GM12864 (cell line): ENCODE measurements at places on chromosomes 2 and 18.

- peak; percentile 64 for DNase-seq
Observed at GRCh38 chr2:176491172-176491904, 222.1 kb downstream of the MTX2 start.

- DNase-seq: no peak
Observed at GRCh38 chr2:51781691-51782090, 749.8 kb upstream of the NRXN1 start.

DNA sequence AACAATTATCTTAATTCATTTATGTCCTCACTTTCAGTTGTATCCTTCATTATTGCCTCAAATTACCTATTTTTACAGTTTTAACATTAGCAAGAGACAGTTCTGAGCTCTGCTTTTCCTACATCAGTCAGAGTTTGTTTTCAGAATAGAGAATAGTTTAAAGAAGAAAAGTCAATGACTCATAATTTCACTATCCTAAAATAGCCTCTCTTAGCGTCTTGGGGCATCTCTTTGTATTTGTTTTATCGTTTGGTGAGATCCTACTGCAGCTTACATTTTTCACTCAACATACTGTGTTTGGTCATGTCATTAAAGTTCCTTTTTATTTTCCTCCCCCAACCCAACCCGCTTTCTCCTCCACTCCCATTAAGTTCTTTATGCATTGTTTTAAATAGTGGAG lies 3.8 kb downstream of the SEC11C start:
- no peak for DNase-seq

GRCh38 chr18:73660931-73661856 lies 486.4 kb downstream of the FBXO15 start:
- DNase-seq: no peak

DNA sequence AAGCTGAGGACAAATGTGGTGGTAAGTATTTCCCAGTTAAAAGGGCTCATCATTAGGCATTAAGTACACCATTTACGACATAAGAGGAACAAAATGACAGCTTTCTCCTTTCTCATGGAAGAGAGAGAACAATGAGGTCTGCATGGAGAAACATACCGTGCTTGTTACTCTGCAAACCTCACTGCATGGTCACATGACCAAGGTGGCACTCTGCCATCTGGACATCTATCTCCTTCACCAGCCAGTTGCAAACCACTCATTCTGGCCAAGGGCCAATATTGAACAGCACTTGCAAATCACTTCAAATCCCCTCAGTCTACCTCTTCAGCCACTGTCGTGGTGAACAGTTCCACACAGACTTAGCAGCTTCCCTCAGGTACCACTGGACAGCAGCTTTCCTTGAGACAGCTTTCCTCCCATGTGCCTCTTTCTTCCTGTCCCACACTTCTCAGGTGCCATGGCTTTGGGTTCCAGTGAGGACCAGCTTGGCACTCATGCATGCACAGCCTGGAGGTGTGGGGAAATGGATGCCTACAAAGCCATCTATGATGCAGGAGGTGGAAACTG lies 29.5 kb upstream of the DPP4 start:
- DNase-seq: no peak

DNA sequence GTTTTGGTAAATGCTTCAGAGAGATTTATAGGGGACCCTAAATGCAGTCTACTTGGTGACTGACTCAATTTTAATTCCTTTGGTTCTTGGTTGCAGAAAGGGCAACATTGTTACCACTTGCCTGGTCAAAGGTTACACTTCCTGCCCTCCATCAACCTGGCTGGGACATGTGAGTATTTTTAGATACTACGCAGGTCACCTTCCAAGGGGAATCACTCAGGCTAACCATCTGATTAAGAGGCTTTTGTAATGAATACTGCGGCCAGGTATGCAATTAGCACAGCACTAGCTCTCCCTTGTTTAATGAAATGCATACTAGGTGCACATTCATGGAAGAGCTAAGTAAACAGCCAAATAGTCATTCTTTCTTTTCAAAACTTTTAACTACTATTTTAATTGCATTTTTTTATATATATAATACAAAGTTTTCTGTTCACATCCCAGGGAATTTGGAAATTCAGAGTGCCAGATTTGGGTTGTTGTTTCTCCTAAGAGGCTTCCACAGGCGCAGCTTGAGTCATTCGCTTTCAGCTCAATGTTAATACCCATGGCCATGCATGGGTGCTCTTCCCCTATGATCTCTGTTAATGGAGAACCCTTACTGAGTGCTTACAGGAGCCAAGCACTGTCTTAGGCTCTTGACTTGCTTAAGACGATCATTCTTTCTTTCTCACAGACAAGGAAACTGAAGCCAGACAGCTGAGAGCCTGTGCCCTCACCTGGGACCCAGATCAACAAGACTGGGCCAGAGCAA lies 152.2 kb downstream of the MTX2 start:
- no peak for DNase-seq

- no peak for DNase-seq
Observed at GRCh38 chr2:43265421-43265820, 39.0 kb upstream of the ZFP36L2 start.

DNA sequence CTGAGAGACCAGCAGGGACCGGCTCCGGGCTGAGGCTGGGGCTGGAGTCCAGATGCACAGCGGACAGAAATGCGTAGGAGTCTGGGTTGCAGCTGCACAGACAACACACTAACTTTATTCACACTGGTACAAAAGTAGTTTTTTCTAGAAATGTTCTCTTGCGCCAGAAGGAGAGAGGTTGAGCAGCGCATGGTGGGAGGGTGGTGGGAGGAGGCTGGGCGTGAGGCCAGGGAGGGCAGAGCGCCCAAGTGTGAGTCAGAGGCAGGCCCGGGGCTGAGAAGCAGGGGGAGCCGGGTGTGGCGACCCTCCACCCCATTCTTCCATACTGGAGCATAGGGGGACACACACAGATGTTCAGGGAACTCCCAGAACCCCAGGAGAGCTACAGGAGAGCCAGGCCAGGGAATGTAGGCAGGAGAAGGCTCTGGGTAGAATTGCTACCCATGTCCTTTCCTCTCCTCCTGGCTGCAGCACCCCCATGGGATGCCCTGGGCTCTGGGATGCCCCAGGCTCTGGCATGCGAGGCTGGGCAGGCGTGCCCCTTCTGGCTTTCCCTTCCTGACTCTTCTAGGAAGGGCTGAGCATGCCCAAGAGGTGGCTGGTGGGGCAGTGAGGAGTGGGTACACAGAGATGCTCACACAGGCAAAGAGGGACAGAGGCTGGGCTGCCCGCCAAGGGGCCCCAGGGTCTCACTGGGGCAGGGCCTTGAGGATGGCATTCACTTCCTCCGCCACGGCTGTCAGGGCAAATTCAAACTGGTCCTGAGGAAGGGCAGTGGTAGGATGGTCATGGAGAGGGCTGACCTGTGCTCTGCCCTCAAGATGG lies 10.6 kb downstream of the DNAJB2 start:
- DNase-seq: no peak

DNA sequence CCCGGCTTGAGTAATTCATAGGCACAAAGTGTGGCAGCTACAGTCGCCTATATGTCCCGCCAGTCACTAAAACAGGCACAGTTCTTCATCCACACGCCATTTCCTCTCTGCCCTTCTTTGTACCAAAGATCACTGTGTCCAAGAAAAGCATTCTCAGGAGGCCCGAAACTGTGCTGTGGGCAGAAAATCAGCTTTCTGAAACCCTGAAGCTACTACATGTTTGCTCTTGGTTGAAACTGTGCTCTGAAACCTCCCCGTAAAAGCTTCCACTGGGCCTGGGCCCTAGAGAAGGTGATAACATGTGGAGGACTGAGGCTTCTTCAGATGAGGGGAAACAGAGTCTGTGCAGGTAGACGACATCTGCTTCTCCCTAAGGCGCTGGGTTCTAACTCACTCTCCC lies 75.6 kb upstream of the ID2 start:
- DNase-seq: peak; percentile 83

- DNase-seq: no peak
Observed at GRCh38 chr18:6835345-6835744, 105.8 kb downstream of the ARHGAP28 start.

DNA sequence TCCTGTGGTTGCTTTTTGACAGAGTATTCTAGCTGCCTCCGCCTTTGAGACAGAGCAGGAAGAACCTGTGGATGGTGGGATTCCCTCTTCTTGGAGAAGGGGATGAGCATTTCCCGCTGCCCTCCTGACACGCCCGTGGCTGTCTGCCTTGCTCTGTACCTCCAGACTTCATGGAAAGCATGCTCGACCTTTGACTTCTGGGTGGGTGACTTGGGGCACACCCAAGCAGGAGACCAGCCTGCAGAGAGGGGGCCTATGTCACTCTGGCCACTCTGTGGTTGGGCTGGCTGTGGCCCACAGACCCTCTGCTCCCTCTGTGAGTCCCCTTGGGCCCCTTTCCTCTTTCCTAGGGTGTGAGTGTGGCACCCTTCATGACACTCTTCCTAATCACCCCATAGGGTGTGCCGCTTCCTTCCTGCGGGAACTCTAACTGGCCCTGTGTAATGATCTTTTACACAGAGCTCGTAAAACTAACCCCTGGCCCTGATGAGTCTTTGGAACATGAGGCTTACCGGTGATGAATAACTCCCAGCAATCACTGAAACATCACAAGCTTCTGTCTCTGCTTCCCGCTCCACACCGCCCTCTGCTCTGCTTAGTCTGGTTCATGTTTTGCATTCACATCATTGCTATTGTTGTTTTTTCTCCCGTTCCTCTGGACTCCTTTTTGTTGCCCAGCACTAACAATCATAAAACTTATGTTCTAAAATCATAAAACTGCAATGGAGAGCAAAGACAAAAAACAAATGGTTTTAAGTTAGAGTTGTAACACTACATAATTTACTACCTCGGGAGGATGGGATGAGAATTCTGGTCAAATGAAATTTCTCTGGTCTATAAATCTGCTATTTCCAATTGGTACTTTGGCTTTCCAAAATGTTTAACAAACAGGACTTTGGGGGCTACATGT lies 101.1 kb downstream of the SH3YL1 start:
- no peak for DNase-seq

DNA sequence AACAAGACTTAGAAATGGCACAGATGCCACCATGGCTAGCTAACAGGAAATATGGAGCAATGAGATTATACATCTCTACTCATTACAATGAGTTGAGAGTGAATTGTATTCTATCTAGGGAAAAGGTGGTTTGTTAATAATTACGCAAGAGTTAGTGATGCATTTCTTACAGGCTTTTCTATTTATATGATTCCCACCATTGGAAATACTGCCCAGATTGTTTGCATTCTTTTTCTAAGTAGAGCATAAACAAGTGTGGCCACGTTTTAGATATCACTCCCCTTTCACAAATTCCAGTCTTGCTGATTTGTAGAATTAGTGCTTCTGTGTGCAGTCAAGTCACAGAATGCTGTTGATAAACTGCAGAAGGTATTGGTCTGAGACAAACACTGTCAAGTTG lies 56.6 kb downstream of the ZNF804A start:
- DNase-seq: no peak

- DNase-seq: no peak
Observed at GRCh38 chr18:72768681-72769229, 99.0 kb downstream of the NETO1 start.

DNA sequence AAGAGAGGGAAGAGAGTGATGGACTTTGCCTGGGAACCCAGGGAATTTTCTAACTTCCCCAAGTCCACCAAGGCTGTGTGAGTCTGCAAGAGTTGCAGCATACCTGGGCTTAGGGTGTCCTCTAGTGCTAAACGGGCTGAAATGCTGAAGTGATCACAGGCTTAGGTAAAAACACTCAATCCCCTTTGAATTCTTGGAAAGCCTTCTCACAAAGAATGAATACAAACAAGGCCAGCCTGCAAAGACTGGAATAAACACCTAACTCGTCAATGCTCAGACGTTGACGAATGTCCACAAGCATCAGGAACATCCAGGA lies 30.0 kb upstream of the BMP10 start:
- DNase-seq: no peak

GRCh38 chr2:19355931-19356544 lies 2.4 kb downstream of the OSR1 start:
- no peak for DNase-seq

- no peak for DNase-seq
Observed at GRCh38 chr2:97656905-97657587, 6.8 kb downstream of the ACTR1B start.

DNA sequence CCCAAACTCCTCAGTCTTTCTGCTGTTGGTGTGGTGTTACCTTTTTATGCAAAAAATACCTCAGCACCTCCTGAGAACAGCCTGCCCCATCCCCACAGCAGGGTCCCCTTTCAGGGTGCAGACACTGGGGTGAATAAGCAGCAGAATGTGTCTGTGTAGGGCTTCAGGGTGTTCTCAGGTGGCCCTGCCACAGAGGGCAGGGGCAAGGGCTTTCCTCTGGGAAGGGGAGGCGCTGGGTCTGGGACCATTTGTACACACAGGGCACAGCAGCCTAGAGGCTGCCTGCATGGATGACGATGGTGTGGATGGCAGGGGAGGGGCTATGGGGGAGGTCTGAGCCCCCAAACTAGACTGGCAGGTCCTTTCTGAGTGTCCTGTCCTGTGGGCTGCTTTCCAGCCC lies 2.6 kb downstream of the HAAO start:
- no peak for DNase-seq

GRCh38 chr2:216402751-216403150 lies 9.5 kb upstream of the SMARCAL1 start:
- no peak for DNase-seq
